ENCODE measurements at places on chromosomes 6 and 20.
A peak's percentile ranks its signal among the peaks of the same experiment; 100 is the strongest.

DNA sequence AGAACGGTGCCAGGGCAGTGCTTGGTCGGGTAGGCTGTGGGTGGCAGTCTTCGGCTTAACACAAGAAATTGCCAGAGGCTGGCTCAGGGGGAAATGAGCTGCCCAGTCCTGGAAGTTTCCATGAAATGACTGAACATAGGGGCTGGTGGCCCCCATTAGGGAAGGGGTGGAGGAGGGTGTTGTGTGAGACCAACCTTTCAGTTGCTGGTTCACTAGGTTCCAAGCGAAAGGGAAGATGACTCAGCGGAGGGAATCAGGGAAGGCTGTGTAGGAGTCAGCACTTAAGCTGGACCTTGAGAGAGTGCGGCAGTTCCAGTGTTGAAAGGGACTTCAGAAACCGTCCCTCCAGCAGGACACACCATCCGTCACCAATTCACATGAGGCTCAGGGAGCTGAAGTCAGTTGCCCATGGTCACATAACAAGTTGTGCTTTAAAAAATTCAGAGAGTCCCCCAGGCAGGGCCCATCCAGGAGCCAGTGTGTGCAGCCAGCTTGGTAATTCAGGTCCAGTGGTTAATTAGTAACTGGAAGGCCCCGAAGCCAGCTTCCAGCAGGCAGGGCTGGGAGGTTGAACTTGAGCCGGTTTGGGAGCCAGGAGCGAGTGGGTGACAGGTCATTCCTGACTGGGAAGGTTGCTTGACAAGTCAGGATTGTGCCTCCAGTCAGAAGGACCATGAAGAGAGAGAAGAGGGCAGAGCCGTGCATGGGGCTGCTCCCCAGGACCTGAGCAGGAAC is at the start of gene SGK2:
Gene SGK2, plus strand, starts transcription at position 616 of the 735 bp plus-strand sequence. CDS start 7,469 bp downstream, outside the sequence.
- DNase-seq = no peak

- DNase-seq = no peak
These were observed 110.5 kb upstream of the MTHFD1L start for GRCh38 chr6:150755042-150755441.

DNA sequence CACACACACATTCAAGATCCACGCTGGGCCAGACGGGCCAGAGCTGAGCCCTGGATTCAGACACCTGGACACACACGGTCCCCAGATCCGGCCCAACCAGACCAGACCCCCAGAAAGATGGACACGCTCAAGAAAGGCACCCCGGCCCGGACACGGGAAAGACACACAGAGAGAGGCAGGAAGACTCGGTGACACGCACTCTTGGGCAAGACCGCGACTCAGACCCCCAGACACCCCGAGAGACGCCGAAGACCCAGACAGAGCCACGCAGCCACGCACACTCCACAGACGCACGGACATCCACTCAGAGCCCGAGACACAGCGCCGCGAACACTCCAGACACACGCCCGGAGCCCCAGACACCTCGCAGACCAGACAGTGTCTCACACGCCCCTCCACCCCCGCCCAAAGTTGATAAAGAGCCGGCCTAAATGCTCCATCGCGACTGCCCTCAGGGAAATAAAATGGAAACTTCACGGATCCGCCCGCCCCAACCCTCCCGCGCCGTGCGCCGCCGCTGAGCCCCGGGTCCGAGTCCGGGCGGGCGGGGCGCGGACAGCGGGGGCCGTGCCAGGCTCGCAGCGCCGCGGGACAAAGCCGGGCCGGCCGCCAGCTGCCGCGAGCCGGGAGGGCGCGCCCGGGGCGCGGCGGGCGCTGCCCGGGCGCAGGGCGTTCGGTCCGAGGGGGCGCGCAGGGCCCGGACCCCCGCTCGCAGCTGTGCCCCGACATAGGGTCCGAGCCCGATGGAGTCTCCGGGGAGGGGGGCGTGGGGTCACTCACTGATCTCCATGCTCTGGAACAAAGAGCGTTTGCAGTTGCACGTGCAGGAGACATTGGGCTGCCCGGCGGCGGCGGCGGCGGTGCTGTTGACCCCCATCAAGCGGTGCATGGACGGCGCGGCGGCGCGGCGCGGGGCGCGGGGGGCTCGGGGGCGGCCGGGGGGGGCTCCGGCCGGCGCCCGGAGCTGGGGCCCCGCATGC is 831 bp downstream of the PMEPA1 start:
- no peak for DNase-seq

DNA sequence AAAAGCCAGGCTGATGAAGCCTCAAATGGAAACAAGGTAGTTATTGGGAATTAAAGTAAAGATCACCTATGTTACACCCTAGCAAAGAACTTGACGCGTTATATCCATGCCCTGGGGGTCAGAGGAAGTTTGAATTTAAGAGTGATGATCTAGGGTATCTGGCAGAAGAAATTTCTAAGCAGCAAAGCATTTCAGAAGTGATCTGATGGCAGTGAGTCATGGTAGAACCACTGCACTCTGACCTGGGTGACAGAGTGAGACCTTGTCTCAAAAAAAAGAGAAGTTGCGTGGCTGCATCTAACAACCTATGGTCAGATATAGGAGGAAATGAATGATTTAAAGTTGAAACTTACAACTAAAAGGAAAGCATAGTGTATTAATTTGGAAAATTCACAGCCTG is 45.2 kb downstream of the SCP2D1 start:
- no peak for DNase-seq

- peak; percentile 19 for DNase-seq
These were observed 651 bp upstream of the BLTP3A start for GRCh38 chr6:34791164-34791700.

- DNase-seq = no peak
These were observed 46.9 kb downstream of the DACT2 start for GRCh38 chr6:168272415-168273325.

- no peak for DNase-seq
These were observed 69.6 kb downstream of the C6orf52 start for GRCh38 chr6:10624836-10625235.

GRCh38 chr20:37506152-37506725 is 14.8 kb upstream of the NNAT start:
- DNase-seq = no peak

DNA sequence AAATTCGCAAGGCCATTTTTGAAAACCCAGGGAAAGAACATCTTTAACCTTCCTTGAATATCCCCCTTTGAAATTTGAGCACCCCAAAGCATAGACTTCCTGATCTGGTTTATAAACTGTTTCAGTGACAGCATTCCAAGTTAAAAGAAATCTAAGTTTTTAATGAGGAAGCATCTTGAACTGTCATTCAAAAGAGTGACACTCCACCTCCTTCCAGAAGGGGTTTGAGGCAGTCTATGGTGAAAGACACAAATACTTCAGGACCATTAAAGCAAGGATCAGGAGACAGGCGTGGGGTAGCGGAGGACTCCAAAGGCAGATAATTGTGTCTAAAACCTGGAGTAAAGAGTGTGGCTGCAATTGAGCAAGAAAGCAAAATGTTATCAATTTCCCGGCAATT is 691 bp downstream of the GHRH start:
- no peak for DNase-seq

DNA sequence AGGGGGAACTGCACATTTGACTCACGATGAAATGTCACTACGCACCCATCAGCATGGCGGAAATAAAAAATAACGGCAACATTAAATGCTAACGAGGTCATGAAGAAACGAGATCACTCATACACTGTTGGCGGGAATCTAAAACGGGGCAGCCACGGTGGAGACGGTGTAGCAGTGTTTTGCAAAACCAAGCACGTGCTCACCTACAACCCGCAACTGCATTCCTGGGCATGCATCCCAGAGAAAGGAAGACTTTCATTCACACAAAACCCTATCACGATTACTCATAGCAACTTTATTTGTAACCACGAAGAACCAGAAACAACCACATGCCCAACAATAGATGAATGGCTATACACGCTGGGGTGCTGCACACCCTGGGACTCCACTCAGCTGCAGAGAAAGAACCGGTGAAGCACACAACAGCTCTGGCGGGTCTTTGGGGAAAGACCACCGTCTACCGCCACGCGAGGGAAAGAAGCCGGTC is 77.0 kb downstream of the YTHDF1 start:
- DNase-seq = no peak

- no peak for DNase-seq
These were observed 30.3 kb upstream of the VEGFA start for GRCh38 chr6:43739642-43740091.

- DNase-seq = no peak
These were observed 70.4 kb downstream of the ALDH5A1 start for GRCh38 chr6:24565196-24565595.

DNA sequence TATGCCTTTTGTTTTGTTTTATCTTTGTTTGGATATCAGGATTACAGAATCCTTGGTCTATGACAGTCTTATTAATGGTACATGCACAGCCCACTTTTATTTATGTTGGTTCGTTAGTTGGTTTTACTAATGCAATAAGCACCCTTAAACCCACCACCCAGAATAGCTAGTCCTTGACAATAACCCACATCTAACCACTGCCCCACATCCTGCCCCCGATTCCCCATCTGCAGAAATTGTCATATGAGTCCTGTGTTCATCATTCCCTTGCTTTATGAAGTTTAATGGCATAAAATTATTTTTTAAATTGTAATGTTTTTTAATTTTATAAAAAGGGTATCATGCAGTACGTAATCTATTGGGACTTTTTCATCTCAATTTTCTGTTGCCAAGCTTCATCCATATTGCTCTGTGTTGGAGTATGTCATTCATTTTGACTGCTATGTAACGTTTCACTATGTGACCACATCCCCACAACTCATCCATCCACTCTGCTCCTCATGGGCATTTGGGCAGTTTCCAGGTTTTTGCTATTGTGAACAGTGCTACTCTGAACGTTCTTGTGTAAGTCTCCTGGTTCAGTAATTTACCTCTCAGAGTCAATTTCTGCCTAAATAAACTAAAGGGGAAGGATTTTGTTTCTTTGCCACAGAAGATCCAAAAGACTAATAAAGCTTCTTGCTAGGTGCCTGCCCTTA is 150.4 kb downstream of the MRPL14 start:
- DNase-seq = no peak

GRCh38 chr6:112036088-112036637 is 17.7 kb upstream of the CCN6 start:
- DNase-seq = no peak

DNA sequence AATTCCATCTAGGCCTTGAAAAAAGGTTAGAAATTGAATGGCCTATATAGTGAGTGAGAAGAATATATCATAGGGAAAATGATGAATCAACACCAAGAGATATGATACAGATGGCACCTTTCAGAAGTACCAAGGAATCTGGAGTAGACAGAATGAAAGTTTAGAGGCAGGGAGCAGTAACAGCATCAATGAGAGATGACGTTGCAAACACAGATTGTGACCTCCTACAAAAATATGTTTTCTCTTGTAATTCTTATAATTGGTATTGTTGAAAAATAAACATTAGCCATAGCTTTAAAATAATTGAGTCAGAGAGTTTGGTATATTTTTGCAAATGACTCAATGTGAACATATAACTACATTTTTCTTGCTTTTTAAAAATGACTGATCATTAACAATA is 1223.1 kb upstream of the GJE1 start:
- DNase-seq = no peak

DNA sequence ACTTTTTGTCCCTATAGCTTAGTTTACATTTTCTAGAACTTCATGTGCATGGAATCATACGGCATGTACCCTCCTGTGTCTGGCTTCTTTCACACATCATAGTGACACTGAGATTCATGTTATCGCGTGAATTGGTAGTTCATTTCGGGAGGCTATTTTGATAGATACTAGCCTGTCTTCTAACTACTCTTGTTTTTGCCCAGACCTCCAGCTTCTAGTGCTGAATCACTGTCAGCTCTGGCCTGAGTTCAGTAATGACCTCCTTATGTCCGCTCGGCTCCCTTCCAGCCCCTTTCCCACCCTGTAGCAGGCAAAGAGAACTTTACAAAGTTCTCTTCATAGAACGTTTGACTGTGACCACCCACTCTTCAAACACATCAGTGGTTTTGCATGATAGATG is 14.1 kb downstream of the MYBL2 start:
- DNase-seq = no peak

DNA sequence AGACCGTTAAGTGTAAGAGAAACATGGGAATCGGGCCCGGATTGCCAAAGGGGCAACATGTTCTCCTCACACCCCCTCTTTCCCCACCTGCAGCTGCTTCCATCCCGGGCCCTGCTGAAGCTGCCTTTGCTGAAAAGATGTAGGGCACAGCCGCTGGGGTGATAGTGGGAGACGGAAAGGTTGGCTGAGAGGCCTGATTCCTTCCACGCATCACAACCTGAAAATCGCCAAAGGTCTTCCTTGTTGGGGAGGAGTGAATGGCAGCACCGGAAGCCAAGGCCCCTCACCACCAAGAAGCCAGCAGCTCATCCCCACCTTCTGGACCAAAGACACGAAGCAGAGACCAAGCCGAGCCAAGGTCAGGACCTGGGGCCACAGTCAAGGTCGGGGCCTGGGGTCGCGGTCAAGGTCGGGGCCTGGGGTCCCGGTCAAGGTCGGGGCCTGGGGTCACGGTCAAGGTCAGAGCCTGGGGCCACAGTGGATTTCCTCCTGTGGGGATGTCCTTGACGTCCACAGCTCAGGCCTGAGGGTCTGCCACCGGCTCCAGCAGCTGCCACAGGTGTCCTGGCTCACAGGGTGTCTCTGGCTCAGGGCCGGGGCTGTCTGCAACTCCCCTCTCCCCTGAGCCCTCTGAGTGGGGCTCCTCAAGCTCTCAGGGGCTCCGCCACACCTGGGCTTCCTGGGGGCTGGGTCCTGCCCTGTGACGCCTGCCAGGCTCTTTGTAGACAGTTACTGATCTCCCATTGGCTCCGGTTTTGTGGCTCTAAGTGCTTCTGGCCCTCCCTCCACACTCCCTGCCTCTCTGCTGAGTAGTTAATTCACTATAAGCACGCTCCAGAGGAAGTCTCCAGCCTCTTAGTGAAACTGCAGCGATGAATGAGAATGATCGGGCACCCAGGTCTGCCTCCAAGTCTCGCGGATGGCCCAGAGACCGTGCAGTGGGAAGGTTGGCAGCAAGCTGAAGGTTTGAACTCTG is 5.5 kb upstream of the CHRNA4 start:
- no peak for DNase-seq

GRCh38 chr6:76633259-76633658 is 560.8 kb upstream of the IMPG1 start:
- DNase-seq = no peak

GRCh38 chr6:70160276-70160675 is 142.6 kb downstream of the COL9A1 start:
- no peak for DNase-seq

GRCh38 chr6:4101298-4101697 is 22.4 kb upstream of the FAM217A start:
- no peak for DNase-seq

- DNase-seq = no peak
These were observed 44.9 kb downstream of the MDFI start for GRCh38 chr6:41683273-41683522.

DNA sequence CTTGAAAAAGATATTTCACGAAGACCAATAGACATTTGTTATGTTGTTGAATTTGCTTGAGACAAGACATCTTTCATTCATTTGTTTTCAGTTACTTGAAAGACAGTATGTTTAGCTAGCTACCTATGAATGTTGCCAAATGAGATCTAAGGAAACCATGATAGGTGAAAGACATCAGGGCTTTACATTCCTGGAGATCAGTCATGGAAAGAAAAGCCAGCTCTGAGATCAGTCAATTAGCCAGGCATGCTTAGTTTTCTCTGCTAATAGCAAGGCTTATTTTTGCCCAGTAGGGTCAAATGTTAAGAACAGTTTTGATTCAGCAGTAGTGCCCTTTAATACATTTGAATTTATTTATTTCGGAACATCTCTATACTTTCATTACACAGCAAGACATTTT is 116.5 kb upstream of the EDN1 start:
- no peak for DNase-seq

GRCh38 chr6:138873191-138873590 is 77.3 kb downstream of the ECT2L start:
- DNase-seq = no peak

GRCh38 chr6:156390621-156391020 is 386.6 kb upstream of the ARID1B start:
- no peak for DNase-seq
